Hindlimb muscle (tissue), 1 donor: ENCODE measurements at places on chromosomes 11 and 22.

GRCh38 chr22:25282671-25283561, 63.5 kb downstream of the CRYBB2 start:
- DNase-seq, result no peak

GRCh38 chr11:122045181-122045586, 70.8 kb downstream of the BLID start:
- DNase-seq, result no peak

GRCh38 chr11:707817-708420, 1.9 kb downstream of the EPS8L2 start:
- no peak for DNase-seq

DNA sequence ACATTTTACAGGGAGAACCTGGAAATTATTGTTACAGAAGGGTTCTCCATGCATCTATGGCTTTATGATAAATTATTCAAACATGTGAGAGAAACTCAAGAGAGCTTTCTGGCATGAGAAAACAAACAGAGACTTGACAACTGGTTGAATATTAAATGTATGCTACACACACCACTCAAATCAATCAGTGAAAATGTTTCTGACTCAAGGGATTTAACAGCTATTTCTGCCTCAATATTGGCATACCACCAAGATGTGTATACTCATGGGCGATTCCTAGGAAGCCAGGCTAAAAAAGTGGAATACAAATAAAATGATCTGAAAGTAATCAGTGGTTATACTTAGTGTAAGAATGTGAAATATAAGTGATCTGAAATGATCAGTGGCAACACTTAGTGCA, 15.8 kb upstream of the OR51T1 start:
- no peak for DNase-seq

DNA sequence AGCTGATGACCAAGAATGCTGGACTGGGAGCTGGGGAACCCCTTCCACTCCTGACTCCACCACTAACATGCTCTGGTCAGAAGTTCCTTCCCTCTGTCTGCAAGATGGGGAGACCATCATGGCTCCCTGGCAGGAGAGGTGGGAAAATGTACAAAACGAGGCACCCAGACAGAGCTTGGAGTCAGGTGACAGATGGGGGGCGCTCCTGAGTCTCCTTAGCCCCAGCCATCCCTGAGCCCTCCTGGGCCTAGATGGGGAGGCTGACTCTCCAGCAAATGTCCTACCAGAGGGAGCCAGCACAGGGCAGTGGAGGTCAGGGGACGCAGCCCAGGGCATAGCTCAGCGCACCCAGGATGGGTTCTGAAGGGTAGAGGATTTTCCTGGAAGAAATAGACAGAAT, 20.0 kb downstream of the KCNJ4 start:
- DNase-seq, result no peak

DNA sequence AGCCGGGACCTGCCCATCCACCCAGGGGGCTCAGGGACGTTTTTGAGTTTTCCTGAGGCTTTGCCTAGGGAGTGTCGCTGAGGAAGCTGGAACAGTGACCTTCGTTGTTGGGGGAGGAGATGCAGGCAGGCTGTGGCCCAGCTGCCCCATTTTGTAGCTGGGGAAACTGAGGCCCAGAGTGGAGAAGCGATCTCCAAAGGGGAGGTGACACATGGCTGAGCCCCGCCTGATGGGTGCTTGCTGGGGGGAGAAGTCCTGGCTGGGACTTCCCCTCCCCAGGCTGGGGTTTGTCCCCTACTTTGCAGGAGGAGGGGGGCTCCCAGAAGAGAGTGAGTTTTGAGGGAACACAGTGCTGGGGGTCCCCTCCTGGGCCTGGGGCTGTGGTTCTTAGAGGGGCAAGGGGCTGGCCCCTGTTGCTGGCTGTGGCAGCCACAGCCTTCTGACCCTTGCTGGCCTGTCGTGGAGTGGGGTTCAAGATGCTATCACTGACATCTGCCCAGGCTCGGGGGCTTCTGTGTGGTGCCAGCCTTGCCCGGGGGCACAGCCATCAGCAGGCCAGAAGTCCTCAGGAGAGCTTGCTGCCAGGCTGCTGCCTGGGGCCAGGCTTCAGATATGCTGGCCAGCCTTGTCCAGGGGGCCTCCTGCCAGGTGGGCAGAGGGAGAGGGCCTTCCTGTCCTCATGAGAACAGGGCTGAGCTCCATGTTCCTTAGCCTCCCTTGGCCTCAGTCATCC, 21.4 kb downstream of the KCNQ1 start:
- DNase-seq, result no peak

GRCh38 chr11:69055598-69056516, 7.1 kb downstream of the TPCN2 start:
- no peak for DNase-seq

GRCh38 chr11:9507277-9507580, 46.4 kb downstream of the ZNF143 start:
- no peak for DNase-seq

- no peak for DNase-seq
These were observed 897.3 kb downstream of the METTL15 start for GRCh38 chr11:29005401-29005980.

- DNase-seq, result no peak
These were observed 70.1 kb downstream of the CYB5R2 start for GRCh38 chr11:7603031-7603781.

DNA sequence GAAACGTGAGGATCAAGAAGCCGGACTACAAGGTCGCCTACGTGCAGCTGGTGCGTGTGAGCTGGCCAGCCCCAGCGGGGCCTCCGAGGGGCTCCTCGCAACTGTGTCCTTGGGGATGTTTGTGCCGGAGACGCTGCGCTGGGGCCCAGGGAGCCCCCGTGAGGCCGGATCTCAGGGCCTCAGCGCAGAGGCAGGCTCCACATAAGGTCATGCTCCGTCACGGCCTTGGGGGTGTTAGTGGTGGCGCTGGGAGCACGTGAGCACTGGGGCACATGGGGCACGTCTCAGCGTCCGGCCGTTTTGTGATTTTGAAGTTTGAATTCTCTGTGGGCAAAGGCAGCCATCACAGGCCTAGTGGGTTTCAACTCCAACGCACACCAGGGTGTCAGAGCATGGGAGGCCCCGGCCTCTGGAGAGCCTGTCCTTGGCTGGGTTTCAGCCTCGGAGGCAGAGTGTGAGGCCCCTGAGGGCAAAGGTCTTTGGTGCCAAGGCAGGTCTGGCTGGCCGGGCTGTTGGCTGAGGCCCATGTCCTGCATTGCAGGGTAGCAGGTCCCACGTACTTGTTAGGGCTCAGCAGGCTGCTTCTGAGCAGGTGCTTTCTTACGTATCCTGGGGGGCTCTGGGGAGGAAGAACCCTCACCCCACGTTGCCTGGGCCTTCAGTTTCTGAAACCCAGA, 5.8 kb downstream of the MRPL23 start:
- no peak for DNase-seq

- DNase-seq, result peak; percentile 95
These were observed 2.1 kb upstream of the PHLDB1 start for GRCh38 chr11:118605116-118605867.

DNA sequence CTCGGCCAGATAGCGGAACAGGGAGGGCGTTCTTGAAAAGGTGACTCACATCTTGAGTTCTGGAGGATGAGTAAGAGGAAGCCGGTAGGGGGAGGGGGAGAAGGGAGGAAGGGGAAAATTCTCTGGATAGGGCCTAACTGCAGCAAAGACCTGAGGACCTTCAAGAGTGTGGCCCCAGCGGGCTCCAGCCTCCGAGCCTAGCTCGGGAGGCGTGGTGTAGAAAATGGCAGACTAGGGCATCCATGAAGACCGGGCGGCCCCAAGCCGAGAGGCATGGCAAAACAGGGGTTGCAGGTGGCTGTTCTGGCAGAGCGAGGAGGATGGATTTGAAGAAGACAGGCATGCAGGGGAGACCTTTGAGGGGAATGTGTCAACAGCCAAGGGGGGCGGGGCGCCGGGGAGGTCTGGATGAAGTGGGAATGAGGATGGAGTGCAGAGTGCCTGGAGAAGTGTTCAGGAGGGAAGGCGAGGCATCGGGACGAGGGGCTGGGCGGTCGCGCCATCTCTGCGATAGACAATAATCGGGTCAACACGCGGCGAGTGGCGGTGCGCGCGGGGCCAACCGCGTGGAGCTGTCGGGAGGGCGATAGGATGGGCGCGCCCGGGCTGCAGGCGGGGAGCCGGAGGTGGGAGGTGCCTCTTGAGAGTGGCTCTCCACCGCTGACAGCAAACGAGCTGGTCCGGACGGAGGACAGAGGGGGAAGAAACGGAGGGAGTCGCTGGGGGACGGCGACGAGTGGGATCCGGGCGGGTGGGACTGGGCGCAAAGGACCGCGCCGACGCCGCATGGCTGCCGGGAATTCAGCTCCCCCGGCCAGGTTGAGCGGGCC, 40.0 kb upstream of the CREB3L1 start:
- DNase-seq, result peak; percentile 52

DNA sequence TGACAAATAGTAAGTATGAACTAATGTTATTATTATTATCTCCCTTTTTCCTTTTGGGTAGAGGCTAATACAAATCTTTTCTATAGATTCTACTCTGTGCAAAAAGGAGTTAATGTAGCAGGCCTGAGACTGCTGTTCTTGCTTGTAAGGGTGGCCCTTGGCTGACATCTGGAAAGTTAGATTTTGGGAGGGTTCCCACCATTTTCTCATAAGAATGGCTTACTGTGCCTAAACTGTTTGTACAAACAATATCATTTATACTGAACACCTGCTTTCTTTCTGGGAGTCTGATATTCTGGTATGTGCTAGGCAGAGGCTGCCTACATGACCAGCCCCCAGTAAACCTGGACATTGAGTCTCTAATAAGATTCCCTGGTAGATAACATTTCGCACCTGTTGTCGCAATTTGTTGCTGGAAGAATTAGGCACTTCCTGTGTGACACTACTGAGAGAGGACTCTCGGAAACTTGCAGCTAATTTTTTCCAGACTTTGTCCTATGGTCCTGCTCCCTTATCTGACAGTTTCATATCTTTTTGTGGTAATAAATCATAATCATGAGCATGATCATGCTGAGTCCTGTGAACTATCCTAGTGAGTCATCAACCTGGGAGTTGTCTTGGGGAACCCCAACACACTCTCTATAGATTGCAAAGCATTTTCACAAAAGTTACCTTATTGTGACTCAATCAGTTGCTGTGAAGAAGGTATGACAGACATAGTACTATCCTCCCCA, 257.7 kb upstream of the CCDC90B start:
- DNase-seq, result peak; percentile 79

GRCh38 chr22:32249231-32249630, 5.9 kb downstream of the SLC5A4 start:
- DNase-seq, result no peak

DNA sequence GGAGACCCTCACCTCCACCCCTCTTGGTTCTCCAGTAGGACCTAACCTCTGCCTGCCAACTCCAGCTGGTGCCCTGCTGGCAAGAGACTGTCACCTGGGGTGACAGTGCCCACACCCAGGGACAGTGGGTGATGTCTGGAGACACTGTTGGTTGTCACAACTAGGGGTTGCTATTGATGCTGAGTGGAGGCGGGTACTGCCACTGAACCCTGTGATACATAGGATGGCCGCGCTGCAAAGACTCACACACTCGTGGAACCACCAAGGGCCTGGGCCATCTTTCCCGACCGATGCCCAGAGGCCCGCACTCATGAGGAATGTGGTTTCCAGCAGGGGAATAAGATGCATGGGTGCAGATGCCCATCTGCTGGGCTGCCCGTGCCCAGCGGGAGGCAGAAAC, 143.2 kb downstream of the SHANK2 start:
- DNase-seq, result no peak

GRCh38 chr11:1157341-1157644, 460 bp upstream of the MUC5AC start:
- no peak for DNase-seq

GRCh38 chr11:79344753-79345294, 96.0 kb downstream of the TENM4 start:
- DNase-seq, result no peak

DNA sequence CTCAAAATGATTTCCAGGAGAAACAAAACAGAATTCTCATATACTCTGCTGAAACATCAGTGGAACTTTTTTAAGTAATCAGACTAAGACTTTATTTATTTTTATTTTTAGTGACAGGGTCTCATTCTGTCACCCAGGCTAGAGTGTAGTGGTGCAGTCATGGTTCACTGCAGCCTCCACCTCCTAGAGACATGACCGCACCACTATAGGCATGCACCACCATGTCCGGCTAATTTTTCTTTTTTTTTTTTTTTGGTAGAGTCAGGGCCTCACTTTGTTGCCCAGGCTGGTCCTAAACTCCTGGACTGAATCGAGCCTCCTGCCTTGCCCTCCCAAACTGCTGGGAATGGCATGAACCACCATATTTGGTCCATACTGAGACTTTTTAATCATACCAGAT, 42.9 kb downstream of the PRDM10 start:
- DNase-seq, result no peak

DNA sequence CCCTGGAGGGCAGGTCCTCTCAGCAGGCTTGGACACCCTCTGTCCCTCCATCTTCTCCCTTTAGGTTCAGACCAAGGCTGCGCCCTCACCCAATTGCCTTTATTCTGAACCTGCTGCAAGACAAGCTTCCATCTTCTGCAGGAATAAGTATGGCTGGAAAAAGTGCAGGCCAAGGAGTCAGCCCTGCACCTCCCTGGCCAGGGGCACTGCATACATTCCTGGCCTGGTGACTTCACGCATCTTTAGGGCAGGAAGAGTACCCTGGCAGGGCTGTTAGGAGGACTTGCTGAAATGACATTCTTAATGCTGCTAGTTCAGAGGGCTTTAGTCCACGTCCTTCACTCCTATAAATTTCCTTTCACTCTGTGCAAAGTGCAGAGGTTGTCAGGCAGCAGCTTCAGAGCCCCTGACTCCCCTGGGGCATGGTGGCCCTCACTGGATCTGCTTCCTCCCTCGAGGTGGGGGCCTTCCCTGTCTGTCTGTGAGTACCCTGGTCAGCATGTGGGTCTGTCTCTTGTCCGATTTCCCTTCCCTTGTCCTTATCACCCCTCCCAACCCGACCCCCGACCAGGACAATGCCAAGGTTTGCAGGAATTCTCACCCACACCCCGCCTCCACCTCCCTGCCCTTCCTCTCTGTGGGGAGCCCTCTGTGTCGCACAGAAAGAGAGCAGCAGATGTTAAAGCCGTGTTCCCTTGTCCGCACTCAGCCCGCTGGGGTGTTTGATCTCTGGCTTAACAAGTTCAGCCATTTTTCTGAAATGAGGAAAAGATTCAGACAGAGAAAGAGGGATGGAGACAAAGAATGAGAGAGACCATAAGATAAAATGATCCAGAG, 124.5 kb upstream of the SYT13 start:
- DNase-seq, result no peak

DNA sequence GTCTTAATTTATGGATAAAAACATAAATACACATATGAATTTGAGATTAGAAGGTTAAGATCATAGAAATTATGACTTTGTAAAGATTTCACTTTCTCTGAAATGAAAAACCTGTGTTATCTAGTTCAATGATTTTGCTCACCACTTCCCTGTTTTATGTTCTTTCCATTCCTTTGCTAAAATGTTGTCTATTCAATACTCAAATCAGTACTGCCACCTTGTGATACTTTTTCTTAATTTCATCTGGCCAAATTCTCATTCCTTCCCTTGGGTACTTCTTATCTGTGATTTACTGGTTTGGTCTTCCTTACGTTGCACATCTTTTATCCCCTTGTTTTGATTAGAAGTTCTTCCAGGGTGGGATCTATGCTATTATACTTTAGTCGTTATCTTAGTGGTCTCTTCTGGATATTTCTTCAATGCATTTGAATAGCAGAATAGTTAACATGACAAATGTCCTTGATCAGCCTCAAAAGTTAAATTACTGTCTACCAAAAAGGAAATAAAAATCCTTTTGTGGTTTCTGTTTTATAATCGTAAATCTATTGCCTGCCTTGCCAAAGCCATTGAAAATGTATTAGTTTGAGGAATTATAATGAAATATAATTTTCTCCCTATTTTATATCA, 197.0 kb downstream of the PGR start:
- DNase-seq, result no peak
